Ascending aorta (tissue), 2 donors: ENCODE measurements at places on chromosomes 3 and 15.

- peak; percentile 90 for DNase-seq
Measured at GRCh38 chr15:70195587-70196305, 98.0 kb upstream of the TLE3 start.

- no peak for DNase-seq
Measured at GRCh38 chr15:32905481-32905880, 187.7 kb downstream of the GREM1 start.

DNA sequence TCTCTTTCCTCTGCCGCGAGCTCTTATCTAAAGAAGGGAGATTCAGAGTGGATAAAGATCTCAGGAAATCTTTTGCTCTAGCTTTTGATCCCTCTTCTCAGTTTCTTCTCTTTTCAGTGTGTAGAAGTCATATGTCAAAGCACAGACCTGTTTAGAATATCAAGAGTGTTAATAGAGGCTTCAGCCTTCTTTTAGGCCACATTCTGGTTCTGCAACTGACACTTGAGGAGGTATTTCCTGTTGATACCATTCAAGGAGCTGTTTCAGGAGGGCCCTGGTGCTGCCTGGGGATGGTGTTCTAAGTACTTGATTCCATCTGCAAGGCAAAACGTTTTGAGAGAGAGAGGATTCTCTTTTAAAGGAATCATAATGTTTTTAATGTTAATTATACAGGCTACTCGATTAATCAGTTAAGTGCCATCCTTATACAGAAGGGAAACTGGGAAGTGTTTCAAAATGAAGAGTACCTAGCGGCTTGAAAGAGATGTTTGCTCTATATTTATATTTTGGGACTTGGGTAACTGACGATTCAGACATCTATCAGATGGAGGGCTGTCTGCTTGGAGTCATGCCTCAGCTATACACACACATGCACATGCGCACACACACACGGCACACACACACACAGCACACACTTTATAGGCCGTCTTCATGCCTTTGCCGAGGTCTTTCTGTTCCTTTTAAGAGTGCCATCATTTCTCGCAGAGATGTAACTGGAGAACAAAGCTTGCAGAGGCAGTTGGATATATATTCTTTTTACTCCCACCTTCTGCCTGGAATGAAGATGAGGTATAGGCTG lies 313.9 kb downstream of the PTPRG start:
- no peak for DNase-seq

DNA sequence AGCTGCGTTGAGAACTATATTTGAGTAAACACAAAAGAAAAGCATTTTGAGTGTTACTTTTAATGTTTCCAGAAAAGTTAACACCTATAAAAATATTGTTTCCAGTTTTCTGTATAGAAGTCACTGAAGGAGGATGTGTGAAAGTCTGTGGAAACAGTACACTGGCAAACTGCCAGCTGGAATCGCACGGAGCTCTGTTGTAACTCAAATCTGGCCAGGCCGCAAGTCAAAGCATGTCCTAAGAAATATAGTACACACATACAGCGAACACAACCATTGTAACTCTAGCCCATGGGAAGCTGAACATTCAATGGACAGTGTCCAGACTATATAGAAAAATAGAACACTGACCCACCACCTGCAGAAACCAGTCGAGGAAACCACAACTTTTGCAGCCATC lies 657.2 kb downstream of the FHIT start:
- DNase-seq, result peak; percentile 75

DNA sequence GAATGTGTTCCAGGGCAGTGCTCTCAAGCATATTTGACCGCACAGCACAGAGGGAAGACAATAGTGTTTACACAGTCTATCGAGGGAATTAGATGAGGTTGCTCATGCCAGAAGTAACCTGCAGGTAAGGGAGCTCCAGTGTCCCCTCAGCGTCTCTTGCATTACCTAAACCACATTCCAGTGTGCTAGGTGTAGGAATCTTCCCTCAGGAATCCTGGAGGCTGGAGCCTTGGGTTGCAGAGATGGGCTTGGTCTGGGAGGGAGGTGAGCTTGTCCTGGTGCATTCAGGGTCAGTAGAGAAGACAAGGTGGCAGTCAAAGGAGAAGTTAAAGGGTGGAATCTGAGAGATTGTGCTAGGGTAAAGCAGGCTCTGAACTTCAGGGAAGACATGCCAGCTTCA lies 56.3 kb downstream of the SOX14 start:
- DNase-seq, result no peak

- no peak for DNase-seq
Measured at GRCh38 chr3:155481089-155481488, 187.6 kb upstream of the STRIT1 start.

- DNase-seq, result no peak
Measured at GRCh38 chr3:73498764-73499622, 125.7 kb downstream of the PDZRN3 start.
